HCEC 1CT (cell line): ENCODE measurements at places on chromosomes 1 and 21.

DNA sequence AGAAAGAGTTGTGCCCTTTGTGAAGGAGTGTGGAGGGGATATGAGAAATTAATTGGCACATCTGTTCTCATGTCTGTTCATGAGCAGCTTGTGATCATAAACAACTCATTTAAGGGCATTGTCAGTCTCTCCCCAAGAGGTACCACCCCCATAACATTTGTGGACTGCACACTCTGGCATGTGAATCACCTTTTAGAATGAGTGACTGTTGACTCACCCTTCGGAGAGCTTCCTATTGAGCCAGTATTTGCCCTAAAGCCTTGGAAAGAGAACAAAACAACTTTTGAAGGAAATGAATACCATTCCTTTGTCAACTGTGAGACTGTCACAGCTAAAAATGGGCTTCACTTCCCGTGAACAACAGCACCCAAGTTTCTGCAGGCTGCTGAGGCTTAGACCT lies 27.5 kb upstream of the MYSM1 start:
- DNase-seq: peak; percentile 97

DNA sequence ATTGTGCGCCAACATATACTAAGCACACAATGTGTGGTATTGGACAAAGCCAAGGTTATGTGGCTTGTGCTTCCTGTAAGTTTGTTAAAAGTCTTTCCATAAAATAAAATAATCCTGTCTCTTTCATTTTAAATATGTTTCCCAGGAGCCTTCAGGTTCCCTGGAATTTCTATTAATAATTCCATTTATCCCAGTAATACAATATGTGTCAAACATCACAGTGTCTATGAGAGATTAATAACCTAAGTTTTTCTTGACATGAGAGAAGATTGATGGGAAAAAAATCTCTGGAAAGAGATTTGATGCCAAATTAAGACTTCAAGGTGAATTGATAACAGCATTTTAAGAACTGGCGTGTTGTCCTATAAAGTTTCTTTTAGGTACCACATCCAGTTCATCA lies 507.0 kb downstream of the TTLL7 start:
- no peak for DNase-seq

DNA sequence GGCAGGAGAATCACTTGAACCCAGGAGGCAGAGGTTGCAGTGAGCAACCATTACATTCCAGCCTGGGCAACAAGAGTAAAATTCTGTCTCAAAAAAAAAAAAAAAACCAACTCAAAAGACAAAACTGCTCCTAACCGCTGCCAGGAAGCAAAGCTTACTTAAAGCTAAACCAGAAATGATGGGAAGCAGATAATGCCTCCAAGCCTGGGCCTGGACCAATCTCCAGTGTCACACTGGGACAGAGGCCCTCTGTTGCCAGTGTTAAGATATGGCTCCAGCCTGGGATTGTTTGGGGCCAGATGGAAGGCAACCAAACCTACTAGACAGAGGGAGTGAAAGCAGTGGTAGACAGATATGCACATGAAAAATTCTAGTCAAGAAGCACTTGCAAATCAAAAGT lies 36.9 kb downstream of the NSL1 start:
- no peak for DNase-seq

- DNase-seq: peak; percentile 36
Measured at GRCh38 chr1:186618401-186619170, 61.6 kb downstream of the PTGS2 start.

DNA sequence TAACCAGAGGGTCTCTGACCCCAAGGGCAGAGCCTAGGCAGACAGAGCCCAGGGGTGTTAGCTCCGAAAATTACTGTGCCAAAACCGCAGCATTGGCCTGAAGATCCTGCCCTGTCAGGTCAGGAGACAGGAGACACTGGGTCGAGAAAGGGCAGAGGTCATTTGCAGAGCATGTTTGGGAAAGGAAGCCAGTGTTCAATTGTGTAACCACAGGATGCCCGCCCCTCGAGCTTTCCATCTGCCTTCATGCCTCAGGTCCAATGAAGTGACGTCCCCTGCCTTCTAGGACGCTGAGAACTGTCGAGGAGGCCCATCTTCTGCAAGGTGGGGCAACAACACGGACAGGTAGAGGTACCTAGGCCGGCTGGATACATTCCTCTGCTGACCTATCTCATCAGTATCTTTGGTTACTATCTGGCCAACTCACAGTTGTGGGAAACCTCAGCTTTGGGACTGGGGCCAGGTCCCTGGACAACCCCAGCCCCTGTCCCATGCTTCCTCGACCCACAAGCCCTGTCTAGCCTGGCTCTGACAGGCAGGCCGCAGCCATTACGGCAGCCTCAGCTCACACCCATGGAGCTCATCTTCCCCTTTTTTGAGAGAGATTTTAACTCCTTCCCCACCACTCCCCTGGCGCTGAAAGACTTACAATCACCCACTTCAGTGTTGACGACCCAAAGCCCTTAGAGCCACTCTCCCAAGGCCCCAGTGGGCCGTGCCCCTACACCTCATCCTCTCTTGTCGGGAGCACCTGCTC lies 1.3 kb downstream of the ARL8A start:
- no peak for DNase-seq

DNA sequence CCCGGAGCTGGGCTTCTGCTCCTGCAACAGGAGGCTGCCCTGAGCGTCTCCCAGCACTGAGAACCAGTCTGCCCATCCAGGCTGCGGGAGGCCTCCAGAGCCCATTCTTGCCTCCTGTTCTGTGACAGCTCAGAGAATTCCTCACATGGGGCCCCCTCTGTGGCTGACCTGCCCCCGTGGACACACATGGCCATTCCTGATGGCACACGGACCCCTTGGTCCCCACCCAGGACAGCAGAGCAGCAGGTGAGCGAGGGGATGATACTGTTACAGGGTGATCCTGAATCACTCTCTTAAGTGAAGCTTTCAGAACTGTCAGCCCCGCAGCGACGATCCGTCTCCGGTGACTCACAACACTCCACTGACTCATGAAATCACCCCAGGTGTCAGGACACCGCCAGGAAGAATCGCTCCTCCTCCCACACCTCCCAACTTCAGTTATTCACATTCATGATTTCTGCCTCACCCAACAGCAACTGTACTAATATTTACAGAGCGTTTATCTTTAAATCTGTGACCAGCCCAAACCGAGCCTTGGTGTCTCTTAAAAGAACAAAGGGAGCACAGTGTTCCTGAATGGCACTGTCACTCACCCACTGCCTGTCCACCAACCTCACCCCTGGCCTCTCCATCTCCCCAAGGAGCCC lies 22.5 kb downstream of the CHD5 start:
- DNase-seq: peak; percentile 15

DNA sequence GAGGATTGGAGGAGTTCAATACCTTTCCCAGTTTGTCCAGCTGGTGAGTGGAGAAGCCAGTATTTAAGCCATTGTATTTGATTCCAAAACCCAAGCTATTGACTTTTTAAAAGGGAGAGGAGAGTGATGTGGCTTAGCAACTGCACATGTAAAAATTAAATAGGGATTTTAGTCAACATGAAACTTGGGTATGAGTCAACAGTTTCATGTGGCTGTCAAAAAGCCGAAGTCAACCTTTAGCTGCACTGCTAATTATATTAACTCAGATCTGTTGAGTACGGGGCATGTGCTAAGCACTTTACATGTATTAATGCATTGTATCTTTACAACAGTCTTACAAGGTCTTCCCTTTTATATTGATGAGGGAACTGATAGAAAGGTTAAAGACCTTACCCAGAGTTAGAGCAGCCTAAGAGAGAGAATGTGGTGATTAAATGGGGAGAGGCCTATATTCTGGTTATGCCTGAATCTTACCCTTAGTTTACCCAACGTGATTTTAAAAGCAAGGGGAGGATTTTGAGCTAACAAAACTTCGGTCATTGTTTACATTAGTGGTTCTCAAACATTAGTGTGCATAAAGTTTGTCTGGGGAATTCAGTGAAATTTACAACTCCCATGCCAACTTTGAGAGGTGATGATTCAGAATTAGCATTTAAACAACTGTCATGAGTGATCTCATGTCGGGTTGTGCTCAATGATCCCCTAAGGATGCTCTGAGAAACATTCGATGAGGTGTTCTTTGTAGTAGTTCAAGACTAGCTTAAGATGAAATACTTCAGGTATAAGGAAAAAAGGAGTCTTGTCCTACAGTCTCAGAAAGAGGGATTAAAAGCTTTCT lies 6.9 kb upstream of the SLC35F3 start:
- no peak for DNase-seq

GRCh38 chr21:25639551-25640201 lies 618 bp downstream of the JAM2 start:
- DNase-seq: peak; percentile 21

DNA sequence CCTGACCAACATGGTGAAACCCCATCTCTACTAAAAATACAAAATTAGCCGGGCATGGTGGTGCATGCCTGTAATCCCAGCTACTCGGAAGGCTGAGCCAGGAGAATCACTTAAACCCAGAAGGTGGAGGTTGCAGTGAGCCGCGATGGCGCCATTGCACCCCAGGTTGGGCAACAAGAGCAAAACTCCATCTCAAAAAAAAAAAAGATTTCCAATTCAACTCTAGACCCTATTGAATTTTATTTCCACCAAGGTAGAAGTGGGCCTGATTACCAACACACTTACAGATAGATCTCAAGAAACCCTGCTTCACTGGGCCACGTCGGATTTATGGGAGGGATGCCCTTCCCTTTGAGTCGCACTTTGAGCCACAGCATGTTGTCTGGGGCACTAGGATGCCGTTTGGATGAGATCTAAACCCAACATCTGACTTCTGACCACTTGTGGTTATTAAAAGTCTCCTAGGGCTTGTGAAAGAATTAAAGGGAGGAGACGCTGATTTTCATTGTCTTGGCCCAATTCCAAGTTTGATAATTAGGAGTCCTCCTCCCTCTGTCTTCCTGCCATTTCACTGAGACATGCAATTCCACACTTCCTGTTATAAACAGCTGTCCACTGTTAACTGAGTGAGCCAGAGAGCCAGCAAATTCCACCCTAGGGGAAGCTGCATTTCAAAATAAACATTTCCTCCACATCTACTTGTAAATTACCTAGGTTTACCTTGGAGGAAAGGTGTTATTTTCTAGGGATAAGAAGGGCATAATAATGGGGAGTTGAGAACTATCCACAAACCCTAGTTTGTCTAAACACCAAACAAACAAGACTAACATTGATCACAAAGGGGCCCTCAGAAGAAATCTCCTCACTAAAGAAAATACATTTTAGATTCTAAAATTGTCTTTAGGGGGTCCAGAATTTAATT lies 5.2 kb upstream of the RERE start:
- peak; percentile 87 for DNase-seq

DNA sequence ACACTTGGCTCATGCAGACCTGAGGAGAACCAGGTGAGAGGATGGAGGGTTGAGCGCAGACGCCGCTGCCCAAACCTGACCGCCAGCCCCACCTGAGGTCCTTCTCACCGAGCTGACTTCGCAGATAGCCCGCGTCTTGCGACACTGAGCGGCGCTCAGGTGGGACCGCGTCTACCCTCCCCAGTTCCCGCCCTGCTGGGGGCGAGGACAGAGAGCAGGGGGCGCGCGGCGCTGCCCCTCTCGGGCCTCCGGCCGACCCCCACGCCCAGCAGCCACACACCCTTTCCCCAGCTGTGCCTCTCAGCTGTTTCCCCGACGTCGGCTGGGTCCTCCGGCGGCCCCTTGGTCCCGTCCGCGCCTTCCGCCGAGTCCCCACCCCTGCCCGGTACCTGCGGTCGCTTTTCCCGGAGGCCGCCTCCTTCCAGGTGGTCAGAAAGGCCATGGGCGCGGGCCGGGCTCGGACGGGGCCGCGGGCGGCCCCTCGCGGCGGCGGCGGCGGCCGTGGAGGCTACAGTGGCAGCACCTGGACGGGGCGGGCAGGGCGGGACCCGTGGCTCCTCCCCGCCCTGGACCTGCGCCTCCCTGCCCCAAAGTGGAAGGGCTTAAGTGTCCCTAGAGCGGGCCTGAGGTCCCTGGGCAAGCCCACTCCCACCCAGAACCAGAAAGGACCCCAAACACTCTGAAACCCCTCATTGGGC lies 14.4 kb upstream of the TTC39A start:
- no peak for DNase-seq

GRCh38 chr1:226982451-226983177 lies 42.5 kb downstream of the COQ8A start:
- no peak for DNase-seq

DNA sequence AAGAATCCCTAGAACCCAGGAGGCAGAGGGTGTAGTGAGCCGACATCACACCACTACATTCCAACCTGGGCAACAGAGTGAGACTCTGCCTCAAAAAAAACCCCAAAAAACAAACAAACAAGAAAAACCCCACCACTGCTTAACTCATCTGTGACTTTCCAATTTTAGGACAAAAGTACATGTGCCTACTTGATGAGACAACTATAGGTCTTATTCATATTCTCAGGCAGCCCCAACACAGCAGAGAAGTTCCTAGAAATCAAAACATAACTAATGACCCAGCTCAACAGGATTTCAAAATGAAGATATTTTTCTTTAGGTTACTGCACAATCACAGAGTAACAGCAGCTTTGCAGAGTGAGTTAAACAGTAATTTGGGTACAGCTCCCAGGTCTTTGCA lies 26.4 kb downstream of the TIAM1 start:
- DNase-seq: no peak

GRCh38 chr1:80445033-80445432 lies 1355.7 kb upstream of the ADGRL2 start:
- DNase-seq: no peak

- DNase-seq: no peak
Measured at GRCh38 chr21:36863260-36863659, 103.2 kb downstream of the HLCS start.

GRCh38 chr1:197928849-197929336 lies 11.7 kb downstream of the LHX9 start:
- DNase-seq: no peak

DNA sequence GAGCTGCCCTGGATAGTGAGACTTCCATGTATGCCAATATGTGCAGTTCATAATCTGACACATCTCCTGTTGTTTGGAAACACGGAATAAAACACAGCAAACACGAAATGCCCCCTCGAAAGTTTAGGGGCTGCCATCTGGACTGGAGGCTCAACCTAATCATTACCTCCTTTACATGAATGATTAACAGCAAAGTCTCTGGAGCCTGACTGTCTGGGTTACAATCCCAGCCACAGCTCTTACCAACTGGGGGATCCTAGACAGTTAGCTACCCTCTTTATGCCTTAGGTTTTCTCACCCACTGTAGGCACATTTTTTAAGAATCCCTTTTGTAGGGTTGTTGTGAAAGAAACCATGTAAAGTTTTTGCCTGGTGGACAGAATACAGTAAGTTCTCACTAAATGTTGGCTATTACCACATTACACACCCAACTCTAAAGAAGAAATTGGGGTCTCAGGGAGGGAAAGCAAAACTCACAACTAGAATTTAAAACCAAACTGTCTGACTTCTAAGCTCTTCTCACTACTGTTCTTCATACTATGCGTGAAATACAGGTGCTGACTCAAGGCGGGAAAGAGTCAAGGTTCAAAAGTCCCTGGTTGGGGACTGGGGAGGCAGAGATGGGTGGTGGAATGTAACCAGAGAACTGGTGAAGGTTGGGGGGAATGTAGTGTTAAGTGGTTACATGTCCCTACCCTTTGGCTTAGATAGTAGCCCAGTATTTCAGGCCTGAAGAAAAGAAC lies 24.2 kb downstream of the CYP4A22 start:
- DNase-seq: no peak

DNA sequence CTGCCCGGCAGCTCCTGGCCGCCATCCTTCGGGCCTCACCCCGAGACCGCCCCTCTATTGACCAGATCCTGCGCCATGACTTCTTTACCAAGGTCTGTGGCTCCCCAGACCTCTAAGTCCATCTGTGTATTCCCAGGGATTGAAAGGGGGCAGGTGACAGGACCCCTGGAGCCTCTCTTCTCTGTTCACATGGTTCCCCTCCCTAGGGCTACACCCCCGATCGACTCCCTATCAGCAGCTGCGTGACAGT lies 2.8 kb downstream of the PLK3 start:
- no peak for DNase-seq
